ENCODE measurements at places on chromosomes 3 and 15.

DNA sequence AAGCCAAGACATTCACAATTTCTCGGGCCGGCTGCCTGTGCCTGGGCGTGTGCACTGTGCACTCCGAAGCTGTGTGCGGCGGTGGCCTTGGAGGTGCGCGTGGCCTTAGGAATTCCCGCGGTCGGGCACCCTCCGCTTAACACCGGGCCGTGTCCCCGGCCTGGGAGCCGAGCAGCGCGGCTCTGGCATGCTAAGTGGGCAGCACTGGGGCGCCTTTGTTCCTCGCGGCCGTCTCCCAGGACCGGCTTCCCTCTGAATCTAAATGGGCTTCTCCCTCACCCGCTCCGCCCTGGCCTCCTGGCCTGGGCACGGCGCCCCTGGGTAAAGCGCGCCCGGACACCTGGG is 498 bp upstream of the ARNT2 start:
- no peak for DNase-seq

GRCh38 chr15:72758182-72758581 is 25.4 kb downstream of the ADPGK start:
- no peak for DNase-seq

GRCh38 chr3:110753516-110753915 is 318.1 kb upstream of the NECTIN3 start:
- DNase-seq: no peak

DNA sequence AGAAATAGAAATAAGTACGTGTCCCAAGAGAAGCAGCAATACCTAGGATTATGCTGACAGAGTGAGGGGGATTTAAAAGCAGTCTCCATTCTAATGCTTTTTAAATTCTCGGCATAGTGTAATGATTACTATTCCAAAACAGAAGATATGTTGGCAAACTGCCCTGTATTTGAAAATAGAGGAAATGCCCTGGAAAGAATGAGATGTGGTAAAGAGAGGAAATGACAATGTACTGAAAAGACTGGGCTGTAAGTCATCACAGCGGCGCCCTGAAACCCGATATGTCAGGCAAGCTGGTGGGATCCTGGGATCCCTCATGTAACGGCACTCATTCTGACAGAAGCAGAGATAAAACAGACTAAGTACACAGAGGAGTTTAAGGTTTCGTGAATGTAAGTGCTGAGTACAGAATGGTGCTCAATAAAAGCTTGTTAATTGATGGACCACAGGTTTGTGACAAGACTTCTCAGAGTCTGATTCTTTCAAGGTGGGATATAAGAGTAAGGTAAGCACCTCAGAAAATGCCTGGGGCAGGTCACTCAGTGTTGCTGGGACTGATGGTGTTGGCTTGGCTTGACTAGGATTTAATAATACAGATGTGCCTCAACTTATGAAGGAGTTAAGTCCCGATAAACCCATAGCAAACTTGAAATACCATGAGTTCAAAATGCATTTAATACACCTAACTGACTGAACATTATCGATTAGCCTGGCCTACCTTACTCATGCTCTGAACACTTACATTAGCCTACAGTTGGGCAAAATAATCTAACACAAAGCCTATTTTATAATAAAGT is 91.4 kb downstream of the NFKBIZ start:
- DNase-seq: no peak

DNA sequence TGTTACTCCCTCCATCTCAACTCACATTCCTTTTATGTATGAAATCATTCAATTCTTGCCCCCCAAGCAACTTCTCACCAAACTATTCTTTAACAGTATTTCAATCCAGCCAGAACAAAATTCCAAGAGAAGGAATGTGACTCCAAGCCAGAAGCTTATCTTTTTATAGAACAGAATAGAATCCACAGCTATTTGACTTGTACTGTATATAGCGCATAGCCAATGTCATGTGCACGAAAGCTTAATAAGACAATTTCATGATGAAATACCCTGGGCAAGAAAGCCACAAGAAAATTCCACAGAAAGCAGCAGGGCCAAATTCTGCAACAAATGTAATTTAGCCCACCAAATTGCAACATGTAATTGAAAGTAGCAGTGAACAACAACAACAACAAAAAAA is 127.6 kb upstream of the UBE2E2 start:
- DNase-seq: no peak

DNA sequence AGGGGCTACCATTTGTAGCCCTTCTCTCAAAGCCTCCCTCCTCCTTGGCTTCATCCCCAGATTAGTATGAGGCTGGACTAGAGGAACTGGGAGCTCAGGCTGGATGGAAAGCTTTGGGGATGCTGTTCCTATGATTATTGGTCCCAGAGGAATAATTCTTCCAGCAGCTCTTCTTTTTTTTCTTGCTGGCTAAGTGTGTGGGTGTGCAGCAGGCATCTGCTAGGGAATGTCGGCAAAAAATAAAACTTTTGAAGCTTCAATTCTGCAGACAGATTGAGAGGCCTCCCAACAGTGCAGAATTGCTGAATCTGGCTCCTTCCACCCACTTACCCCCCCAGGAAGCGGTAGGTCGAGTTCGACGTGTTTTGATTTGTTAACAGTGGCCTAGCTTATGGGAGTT is 138.5 kb upstream of the ANKRD28 start:
- no peak for DNase-seq

DNA sequence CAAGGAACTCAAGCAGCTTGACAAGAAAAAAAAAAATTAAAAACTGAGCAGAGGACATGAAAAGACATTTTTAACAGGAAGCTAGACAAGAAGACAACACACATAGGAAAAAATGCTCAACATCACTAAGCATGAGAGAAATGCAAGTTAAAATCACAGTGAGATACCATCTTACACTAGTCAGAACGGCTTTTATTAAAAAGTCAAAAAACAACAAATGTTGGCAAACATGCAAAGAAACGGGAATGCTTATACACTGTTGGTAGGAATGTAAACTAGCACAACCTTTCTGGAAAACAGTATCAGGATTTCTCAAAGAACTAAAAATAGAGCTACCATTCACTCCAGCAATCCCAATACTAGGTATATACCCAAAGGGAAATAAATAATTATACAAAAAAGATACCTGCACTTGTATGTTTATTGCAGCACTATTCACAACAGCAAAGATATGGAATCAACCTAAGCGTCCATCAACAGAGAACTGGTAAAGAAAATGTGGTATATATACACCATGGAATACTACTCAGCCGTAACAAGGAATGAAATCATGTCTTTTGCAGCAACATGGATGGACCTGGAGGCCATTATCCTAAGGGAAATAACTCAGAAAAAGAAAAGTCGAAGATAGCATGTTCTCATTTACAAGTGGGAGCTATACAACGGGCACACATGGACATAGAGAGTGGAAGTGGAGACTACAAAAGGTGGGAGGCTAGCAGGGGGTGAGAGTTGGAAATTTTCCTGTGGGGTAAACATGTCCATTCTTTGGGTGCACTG is 5.2 kb downstream of the GOLIM4 start:
- no peak for DNase-seq

DNA sequence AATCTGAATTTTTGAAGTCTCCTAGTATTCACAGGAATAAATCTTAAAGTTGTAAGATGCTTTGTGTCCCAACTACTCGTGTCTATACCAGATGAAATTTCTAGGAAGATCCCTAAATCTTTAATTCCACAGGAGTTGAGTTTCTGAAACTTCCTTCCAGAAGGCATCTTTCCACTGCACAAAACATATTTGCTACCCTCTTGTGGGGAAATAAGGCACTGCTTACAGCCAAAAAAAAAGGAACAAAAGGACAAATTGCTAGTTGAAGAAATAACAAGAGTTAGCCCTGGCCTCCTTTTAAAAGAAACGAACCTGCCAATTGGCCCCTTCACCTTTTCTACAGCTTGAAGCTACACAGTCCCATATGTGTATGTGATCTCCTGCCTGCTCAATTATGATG is 54.0 kb downstream of the TAFA4 start:
- DNase-seq: no peak

- DNase-seq: no peak
Observed at GRCh38 chr3:14129296-14129695, 4.4 kb downstream of the TMEM43 start.

DNA sequence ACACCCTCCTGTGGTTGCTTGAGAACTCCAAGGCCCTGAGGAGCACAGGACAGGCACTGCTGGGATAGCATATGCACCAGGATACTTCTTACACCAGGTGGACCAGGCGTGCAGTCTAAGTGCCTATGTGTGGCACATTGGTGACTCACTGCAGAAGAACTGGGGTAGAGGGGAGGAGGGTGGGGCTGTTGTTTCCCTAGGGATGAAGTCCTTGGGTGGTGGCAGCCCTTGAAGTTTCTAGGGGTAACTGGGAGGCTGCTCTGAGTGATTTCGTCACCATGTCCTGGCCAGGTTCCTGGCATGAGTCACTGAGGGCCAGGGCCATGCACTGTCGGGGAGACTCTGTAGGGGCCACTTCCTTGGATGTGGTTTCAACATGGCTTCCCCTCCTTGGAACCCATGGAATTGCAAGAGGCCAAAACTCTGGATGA is 15.9 kb downstream of the MYZAP start:
- DNase-seq: no peak

GRCh38 chr3:128486681-128487537 is 6.1 kb downstream of the GATA2 start:
- DNase-seq: no peak

DNA sequence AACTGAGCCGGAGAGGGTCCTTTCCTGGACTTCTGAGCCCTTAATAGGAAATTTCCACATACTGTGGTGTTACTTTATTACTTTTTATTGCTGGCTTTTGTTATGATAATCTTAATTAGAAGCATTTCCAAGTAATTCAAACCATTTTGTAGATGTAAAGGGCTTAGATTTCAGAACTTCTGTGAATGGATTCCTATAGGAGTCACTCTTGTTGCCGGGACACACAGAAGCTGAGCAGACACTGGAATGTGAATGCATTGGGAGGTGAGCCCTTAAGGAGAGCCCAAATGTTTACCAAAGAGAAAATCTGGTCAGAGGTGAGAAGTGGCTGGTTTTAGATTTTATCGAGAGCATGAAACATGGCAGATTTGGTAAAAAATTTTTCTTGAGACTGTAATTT is 87.4 kb downstream of the FNDC3B start:
- DNase-seq: no peak

Measured in activated naive CD4-positive, alpha-beta T cell treated with anti-CD3 and anti-CD28 coated beads, Interleukin-2, amount 50 U/mL, for 72 hours (primary cell).